ENCODE measurements at places on chromosomes 11 and 22.

DNA sequence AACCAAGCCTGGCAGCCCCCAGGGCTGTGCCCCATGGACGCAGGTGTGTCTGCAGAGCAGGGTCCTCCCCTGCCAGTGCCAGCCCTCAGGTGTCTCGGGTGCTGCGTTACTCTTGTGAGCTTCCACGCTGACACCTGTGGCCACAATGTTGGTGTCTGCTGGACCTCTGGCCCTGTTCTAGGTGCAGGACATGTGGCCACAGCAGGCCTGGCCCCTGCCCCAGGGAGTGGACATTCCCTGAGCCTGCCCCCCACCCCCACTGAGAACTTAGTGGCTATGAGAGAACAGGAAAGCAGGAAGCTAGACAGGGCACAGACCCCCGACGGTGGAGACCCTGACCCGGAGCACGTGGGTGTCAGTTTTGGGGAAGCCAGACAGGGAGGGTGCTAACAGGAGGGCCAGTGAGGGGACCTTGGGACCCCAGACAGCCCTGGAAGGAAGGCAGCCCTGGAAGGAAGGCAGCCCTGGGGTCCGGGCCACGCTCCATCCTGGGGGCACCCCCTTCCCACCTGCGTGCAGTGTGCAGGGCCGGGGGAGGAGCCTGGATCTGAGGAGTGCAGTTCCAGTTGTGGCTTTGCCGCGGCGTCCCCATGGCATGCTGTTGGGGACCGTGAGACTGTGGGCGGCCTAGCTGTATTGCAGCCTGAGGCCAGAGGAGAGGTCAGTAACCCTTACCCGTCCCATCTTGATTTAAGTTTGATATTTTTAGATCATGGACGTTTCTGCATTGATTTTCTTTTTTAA, 43.9 kb upstream of the PPARA start:
- DNase-seq = no peak

DNA sequence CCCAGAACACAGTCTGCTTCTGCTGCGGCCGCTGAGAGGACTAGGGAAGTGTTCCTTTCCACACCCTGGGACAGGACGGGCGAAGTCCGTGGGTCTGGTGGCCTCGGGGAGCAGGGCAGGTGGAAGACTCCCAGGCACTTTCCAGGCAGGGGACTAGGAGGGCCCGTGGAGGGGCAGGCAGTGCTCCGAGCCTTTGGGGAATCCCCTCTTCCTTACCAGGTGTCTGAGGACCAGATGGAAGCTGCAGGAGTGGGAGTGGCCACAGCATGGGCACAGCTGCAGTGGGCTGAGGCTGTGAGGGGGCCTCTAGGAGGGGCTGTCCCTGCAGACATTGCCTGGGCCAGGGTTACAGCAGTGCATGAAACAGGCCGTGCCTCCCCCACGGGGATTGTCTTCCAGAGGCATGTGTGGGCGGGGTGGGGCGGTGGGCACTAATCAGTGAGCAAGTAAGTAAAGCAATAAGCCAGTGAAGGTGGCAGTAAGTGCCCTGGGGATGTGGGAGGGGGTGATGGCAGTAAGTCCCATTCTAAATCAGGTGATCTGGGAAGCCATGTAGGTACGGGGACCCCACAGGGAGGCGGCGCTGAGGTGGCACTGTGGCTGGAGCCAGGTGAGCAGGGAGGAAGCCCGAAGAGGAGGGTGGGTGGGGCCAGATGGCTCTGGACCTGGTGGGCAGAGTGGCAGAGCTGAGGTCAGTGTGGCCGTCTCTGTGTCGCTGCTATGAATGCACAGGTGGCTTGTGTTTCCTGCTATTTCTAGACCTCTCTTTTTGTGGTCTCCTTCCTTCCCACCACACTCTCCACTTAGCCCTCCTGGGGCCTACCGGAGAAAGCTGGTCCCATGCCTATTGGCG, 66.4 kb downstream of the CTTN start:
- DNase-seq = no peak

DNA sequence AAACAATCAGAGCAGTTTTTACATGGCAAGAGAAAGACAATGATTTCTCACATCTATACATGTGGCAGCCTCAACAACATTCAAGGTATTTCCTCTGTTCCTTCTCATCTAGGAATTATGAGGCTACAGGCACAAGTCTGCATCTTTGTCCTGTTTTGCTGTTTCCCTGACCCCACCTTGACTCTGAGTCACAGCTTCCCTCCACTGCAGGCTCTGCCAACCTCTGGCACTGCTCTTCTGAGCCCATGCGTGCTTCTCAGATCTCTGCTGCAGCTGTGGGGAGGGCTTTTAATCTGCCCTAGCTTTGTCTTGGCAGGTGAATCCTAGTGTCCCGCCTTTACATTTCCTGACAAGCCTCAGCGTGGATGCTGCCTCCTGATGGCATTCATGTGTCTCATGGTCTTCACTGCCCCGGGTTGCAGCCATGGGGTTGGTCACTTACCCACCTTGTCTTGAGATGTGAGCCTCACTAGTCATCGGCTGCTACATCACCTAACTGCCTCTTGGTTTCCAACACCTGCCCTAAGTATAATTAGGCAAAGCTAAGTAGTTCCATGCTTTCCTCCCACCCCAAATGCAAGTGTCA, 578.5 kb downstream of the TBC1D22A start:
- DNase-seq = no peak

DNA sequence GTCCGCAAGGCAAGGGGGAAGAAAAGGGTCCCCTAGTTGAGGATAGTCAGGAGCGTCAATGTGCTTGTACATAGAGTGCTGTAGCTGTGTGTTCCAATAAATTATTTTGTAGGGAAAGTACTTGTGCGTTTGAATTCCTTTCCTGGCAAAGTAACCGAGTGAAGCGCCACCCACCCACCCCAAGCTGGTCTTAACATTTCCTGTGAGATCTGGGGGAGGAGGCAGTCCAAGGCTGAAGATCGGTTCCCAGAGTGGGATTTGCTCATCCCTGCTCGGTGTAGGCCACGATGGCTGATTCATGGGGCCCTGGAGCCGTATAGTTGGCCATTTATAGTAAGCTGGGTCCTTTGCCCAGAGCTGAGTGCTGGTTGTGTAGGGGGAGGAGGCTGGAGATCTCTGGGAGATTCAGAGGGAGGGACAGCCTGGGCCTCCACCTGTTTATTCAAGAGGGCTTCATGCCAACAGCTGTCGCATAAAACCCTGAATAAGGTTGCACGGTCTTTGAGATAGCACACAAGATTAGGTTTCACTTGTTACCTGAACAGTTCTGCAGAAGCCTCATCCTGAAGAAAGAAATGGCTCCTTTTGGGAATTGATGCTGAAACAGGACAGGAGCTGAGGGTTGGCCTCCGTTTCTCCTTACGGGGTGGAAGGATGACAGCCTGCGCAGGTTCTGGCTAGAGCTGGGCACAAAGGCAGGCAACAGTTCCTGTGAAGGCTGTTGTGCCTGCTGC, 2.4 kb downstream of the ATF4 start:
- peak; percentile 67 for DNase-seq

DNA sequence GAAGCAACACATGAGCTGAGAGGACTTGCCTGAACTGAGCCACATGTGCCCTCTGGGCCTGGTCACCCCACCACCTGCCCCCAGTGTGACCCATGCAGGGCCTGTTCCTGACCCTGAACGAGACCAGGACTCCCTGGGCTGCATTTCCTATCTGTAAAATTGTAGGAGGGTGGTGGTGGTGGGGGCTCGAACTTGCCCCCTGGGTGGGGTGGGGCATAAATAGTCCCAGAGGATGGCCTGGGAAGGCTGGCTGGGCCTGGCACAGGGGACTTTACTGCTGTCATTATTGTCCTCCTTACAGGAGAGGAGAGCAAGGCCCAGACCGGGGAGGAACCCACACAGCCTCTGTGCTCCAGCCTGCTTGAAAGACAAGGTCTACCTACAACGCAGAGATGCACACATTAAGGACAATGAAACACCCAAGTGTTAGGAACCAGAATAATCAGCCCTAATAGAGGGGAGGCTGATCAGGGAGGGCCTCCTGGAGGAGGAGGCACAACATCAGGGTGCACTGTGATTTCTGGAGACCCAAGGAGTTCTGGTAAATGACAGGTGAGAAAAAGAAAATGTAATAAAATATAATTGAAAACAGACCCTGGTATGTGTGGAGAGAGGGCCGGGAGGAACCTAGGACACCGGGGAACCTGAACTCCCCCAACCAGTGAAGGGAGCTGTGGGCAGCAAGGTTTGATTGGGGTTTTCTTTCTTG, 2.8 kb upstream of the AIFM3 start:
- DNase-seq = no peak

GRCh38 chr11:24623121-24623520, 126.3 kb downstream of the LUZP2 start:
- peak; percentile 40 for DNase-seq

- DNase-seq = no peak
Measured at GRCh38 chr11:61957021-61957770, 7.0 kb downstream of the BEST1 start.

- peak; percentile 83 for DNase-seq
Measured at GRCh38 chr22:44309137-44309536, 3.6 kb downstream of the SHISAL1 start.

DNA sequence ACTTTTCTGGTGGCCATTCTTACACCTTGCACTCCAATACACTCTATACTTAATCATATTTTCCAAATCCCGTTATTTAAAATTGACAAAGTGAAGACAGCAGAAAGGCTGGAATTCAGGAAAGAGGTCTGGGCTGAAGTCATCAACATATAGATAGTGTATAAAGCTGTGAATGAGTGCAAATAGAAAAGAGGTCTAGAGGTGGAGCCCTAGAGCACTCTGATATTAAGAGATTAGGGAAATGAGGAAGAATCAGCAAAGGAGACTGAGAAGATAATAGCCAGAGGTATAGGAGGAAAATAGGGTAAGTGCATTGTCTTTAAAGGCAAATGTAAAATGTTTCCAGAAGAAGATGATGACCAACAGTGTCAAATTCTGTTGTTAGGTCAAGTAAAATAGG, 7.9 kb downstream of the CTR9 start:
- DNase-seq = no peak

GRCh38 chr11:75063741-75064314, 32.8 kb downstream of the OR2AT4 start:
- DNase-seq = no peak

- DNase-seq = no peak
Measured at GRCh38 chr11:128713595-128713994, 19.7 kb downstream of the FLI1 start.

- no peak for DNase-seq
Measured at GRCh38 chr11:6724013-6724412, 40.9 kb upstream of the MRPL17 start.

DNA sequence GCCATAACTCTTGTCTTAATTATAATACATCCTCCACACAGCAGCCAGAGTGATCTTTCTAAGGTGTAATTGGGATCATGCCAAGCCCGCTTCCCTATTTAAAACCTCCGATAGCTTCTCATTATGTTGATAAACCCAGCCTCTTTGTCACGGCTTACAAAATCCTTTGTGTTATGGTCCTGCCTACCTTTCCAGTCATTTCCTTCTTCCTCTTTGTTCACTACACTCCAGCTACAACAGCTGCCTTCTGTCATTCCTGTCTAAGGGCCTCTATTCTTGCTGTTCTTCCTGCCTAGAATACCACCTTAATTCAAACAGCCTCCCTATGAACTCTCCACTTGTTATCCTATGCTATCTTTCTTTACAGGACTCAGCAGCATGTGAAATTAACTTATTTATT, 70.6 kb upstream of the CAPRIN1 start:
- DNase-seq = no peak

DNA sequence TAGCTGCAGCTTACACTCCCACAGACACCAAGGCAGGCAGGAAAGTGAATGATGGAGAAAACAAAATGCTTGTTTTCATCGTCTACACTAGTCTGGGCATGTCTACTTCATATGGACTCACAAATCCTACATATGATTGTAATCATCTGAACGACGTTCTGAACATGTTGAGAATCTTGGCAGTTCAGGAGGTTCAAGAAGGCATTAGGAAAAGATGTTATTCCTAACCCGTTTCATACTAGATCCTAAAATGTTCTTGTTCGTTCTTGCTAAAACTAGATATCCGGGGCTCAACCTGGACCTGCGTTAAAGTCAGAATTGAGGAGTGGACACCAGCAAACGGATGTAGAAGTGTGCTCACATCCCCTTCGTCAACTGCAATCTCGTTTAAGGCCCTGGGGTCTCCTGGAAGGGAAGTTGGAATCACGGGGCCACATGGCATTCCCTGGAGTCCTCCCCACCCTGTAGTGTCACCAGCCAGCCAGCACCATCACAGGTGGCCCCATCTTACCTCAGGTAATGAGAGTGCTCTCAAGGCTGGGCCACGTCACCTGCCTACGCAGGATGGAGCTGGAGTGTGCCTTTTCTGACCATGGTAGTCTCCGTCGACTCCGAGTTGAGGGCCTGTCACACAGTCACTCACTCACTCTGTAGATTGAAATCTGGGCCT, 37.3 kb downstream of the C11orf58 start:
- DNase-seq = no peak

GRCh38 chr11:82049199-82049598, 684.5 kb downstream of the FAM181B start:
- DNase-seq = no peak

GRCh38 chr11:44573333-44573732, 7.9 kb downstream of the CD82 start:
- no peak for DNase-seq

DNA sequence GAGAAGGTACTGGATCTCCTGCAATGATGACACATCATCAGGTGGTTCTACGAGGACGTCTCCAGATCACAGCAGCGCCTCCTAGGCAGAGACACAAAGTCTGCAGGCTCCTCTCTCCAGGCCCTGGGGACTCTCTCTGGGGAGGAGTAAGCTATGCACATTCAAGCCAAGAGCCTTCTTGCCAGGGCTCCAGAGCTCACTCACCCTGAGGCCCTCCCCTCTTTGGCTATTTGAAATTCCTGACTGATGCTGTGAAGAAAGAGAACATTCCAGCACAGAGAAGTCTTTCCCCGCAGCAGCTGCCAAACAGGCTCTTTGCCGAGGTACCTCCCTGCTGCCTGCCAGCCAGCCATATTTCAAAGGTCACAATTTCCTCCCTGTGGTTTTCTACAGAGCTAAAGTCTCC, 204.9 kb downstream of the CSNK2A3 start:
- DNase-seq = peak; percentile 87

DNA sequence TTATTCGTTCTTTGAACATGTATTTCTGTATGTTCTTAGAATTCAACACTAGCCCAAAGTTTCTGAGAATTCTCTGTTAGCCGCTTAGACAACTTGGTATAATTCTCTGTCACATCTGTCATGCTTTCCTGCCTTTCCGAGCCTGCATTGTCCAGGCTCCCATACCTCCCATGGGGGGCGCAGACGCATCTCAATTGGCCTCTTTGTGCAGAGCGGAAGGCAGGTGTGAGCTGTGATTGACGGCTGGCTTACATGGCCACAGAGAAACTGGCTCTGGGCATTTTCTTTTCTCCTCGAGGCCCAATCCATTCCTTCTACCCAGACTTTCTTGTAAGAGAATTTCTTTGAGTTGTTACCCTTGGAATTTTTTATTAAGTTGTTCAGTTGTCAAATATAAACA, 132.7 kb upstream of the SESN3 start:
- DNase-seq = no peak

Measured in choroid plexus epithelial cell (primary cell).